ENCODE measurements at places on chromosomes 12 and 14.

DNA sequence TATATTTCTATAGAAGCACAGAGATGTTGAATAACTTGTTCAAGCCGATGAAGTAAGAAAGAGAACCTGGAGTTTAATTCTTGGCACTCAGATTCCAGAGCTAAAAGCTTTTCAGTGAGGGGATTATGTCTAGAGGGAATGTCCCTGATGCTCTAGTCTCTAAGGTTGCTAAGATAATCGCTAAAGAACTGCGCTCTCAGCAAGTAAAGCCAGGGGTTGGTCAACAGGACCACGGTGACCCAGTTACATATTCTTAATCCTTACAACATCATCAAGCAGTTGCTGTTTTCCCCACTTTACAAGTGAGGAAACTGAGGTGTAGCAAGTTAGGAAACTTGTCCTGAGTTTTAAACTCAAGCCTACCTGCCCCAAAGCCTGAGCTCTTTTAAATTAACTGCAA is 110.8 kb downstream of the DAD1 start:
- DNase-seq: no peak

GRCh38 chr12:24773996-24774395 is 174.9 kb downstream of the BCAT1 start:
- no peak for DNase-seq

- DNase-seq: no peak
These were observed 294.3 kb downstream of the APAF1 start for GRCh38 chr12:98939350-98939749.

DNA sequence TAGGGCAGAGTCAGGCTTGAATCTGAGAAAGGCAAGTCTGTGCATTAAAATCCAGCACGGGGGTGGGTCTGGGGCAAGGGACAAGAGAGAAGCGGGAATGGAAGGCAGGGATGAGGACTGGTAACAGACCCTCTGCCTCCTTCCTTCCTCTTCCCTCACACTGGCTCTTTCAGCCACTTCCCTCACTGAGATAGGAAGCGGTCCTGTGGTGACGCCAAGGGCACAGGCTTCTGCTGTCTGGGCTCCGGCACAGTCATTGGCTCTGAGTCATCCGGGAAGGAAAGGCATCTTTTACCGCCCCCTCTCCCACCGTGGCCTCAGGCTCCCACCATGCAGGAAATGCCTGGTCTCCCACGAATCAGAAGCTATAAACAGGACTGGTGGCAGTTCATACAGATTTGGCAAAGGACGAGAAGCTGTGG is 70.2 kb downstream of the ETV6 start:
- DNase-seq: peak; percentile 57

- peak; percentile 45 for DNase-seq
These were observed 172.0 kb upstream of the FRMD6 start for GRCh38 chr14:51479584-51480325.

DNA sequence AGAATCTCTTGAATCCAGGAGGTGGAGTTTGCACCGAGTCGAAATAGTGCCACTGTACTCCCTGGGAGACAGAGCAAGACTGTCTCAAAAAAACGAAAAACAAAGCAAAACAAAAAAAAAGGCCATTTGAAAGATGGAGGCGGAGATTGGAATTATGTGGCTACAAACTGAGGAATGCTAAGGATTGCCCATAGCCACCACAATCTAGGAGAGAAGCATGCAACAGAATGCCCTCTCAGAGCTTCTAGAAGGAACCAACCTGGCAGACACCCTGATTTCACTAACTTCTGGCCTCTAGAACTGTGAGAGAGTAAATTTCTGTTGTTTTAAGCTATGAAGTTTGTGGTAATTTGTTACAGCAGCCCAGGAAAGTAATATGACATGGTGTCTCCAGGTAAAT is 50.1 kb upstream of the LIMA1 start:
- no peak for DNase-seq

GRCh38 chr12:71548893-71549292 is 109.3 kb downstream of the LGR5 start:
- no peak for DNase-seq

DNA sequence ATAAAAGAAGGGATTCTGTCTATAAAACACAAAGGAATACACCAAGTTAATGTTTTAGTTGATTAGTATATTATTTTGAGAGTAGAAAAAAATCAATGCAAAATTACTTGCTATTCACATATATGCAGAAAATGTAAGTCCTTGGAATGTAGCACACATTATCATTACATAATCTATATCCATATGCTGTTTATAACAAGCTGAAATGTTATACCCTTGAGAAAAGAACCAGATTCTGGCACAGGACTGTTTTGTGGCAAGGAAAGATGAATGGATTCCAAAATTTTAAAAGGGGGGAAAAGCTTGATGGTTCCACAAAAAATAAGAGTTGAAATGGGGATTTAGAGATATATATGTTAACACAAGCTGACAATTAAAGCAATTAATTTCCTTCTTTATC is 153.6 kb downstream of the MSRB3 start:
- no peak for DNase-seq
